ENCODE measurements at places on chromosomes 4 and X.

DNA sequence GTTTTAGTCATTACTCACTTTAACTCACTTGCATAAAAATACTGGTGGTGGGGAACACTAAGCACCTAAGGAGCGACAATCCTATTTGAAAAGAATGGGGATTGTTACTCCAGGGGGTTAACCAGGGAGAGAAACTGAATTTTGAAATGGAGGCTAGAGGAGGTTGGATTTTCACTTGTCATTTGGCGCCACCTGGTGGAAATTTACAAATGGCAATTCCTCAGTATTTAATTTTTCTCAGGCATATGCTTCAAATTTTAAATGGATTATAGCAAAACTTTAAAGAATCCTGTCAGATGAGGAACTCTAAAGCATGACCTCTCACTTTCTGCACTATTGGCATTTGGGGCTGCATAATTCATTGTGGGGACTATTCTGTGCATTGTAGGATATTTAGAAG, 2.7 kb upstream of the GEMIN8 start:
- peak; percentile 59 for DNase-seq

GRCh38 chr4:89152972-89153371, 41.6 kb downstream of the TIGD2 start:
- no peak for DNase-seq

DNA sequence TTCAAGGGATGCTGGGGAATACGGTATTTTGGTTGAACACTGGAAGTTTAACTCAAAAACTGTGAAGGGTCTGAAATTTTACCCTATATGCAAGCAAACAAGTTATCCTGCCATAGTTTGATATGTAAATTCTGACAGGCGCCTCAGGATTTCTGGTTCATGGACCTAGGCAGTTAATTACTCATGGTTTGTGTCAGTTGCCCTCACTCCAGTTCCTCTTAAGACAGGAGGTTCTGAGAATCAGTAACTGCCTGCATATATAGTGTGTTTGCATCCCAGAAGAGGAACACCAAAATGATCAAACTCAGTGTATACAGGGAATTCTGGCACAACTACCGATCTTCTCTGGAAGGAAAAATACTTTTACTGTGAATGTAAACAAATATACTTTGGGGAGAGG, 360.4 kb upstream of the NWD2 start:
- no peak for DNase-seq

GRCh38 chr4:188918787-188919186, 779.5 kb downstream of the TRIML1 start:
- no peak for DNase-seq

DNA sequence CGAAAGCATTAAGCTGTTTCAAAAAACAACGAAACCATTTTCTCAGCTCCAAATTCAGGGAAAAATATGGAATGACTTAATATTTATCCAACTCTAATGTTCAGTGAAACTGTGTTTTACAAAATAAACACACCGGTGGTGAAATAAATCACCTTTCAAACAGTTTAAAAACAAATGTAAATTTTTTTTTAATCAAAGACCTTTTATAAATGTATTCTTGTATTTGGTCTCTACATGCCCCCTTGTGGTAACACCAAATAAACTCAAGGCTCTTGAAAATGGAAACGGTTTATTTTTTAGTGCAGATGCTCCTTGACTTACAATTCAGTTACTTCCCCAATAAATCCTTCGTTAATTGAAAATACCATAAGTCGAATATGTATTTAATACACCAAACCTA, 45.8 kb upstream of the ITM2A start:
- DNase-seq = no peak

GRCh38 chr4:3680656-3681055, 85.5 kb upstream of the ADRA2C start:
- no peak for DNase-seq

GRCh38 chrX:75156531-75156945, 455 bp upstream of the ABCB7 start:
- no peak for DNase-seq

GRCh38 chr4:54940996-54941865, 184.2 kb downstream of the KDR start:
- peak; percentile 71 for DNase-seq

DNA sequence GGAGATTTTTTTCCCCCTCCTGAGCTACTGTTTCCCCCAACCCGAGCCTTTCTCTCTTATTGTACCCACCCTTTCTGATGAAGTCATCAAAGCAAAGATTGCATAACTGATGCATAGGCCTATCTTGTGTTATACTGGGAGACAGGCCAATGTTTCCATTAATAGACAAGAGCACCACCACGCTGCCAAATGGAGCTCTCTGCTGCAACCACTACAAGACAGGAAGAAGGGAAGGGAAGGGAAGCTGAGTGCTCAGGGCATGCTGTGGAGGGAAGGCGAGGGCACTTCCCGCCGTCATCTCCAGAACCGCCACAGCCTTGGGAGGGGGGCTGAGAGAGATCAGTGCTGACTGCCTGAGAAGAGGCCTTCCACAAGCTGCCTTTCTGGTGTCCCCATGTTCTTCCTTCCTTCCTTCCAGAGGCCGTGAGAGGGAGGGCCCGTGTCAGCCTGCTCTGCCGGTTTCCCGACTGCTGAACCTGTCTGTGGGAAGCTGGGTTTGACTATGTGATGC, 75.0 kb downstream of the MGST2 start:
- DNase-seq = no peak

DNA sequence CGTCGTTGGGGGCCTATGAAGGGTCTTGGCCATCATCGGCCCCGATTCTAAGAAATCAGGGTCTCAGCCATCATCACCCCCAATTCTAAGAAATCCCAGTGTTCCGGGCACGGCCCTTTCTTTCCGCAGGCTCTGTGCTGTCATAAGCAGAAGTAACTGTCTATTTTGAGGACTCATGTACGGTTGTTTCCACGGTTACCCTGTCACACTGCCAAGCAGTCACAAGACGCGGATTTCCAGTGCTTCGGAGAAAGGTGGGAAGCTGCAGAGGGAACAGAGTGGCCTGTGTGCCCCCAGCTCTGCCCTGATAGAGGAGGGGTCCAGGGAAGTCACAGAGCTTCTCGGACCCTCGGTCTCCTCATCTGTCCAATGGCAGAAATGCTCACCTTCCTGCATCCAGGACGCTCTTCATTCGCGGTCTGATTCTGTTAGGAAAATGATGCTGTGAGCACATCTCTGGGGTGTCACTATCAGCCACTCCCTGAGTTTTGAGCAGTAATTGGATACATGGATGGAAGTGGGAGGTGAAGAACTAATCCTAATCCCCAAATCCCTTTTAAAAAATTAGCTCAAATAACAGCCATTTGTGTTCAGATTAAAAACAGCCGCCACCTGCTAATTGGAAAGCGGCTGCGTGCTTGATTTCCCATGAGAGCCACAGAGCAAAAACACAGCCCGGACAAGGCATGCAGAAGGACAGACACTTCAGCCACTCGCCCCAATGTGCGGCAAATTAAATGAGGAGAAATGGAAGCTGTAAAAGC, 73.1 kb downstream of the WFS1 start:
- no peak for DNase-seq

DNA sequence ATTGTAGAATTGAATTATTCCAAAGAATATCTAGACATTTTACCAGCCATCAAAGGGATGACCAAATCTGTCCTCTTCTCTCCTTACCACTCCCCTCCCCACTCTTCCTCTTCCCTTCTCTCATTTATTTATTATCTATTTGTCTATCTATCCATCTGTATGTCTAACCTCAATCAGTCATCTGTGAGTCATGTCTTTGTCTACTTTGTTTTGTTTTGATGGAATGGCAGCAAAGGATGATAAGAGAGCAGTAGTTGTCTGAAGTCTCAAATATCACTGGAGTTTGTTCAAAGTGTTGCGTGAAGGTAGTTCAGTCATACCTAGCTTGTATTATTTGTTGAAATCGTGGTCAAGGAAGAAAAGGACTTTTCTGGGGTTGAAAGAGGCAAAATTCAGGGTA, 34.7 kb upstream of the PGRMC2 start:
- DNase-seq = no peak

DNA sequence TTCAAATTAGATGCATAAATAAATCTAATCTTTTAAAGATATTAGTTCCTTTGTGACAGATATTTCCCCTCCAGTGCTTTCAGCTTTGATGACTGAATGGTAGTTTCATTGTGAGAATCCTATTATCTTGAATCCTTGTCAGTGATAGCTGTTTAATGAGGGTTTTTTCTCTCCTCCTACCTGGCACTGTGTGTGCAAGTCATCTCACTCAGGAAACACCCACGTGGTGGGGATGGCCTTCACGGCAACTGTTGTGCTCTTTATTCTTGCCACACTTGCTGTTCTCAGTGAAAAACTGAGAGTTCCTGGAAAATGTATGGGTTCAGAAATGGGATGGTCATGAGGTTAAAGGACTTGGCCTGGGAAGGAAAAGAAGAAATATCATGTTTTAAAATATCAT, 129.9 kb downstream of the SPRY1 start:
- peak; percentile 27 for DNase-seq

GRCh38 chr4:168784786-168785461, 225.1 kb downstream of the CBR4 start:
- no peak for DNase-seq

GRCh38 chrX:119871245-119871598, 311 bp downstream of the RNF113A start:
- DNase-seq = no peak

DNA sequence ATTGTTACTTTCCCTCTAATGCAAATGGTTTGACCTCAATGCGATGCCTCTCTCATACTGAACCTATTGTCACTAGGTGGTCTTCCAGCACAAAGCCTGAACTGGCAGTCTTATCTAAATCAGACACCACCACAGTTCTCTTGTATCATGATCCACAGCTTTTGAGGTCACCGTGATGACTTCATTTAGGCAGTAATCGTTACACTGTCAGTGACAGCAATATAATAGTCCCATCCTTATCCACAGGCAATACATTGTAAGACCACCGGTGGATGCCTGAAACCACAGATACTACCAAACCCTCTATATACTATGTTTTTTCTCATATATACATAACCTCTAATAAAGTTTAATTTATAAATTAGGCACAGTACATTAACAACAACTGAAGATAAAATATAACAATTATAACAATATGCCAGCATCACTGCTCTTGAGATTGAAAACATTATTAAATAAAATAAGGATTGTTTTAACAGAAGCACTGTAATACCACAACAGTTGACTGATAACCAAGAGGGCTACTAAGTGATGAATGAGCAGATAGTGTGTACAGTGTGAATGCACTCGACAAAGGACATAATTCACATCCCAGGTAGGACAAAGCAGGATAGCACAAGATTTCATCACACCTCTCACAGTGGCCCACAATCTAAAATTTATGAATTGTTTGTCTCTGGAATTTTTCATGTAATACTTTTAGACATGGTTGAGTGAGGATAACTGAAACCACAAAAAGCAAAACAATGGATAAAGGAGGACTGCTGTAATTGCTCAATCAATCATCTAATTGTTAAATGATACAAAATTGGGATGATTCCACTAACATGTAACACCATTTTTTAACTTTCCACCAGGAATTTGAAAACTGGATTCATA, 419.4 kb downstream of the CENPC start:
- DNase-seq = no peak

DNA sequence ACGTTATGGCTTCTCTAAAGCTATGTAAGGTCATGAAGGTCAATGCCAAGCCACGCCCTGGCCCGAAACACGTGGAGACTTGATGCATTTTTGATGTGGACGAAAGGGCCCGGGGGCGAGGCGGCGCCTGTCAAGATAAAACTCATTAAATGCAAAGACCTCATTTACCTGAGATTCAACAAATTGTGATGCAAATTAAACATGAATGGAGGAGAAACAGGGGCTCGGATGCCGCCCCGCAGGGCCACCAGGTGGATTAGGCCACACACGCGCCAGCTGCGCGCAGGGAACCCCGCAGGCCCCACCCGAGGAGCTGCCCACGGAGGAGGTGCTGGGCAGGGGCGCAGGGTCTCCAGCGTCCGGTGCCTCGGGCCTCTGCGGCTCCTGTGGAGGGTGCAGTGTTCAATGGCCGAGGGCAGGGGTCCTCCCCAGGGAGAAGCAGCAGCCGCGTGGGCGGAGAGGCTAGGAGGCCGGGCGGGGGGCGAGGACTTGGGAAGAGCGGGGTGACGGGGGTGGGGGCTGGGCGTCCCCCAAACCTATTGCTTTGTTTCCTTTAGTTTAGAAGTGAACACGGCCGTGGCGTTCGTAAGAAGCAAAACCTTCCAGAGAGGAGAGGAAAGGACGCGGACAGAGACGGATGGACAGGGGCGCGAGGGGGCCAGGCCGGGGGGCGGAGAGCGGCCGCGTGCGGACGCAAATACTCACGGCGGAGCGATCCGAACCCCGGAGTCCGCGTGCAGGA, 40.4 kb downstream of the CPLX1 start:
- no peak for DNase-seq

DNA sequence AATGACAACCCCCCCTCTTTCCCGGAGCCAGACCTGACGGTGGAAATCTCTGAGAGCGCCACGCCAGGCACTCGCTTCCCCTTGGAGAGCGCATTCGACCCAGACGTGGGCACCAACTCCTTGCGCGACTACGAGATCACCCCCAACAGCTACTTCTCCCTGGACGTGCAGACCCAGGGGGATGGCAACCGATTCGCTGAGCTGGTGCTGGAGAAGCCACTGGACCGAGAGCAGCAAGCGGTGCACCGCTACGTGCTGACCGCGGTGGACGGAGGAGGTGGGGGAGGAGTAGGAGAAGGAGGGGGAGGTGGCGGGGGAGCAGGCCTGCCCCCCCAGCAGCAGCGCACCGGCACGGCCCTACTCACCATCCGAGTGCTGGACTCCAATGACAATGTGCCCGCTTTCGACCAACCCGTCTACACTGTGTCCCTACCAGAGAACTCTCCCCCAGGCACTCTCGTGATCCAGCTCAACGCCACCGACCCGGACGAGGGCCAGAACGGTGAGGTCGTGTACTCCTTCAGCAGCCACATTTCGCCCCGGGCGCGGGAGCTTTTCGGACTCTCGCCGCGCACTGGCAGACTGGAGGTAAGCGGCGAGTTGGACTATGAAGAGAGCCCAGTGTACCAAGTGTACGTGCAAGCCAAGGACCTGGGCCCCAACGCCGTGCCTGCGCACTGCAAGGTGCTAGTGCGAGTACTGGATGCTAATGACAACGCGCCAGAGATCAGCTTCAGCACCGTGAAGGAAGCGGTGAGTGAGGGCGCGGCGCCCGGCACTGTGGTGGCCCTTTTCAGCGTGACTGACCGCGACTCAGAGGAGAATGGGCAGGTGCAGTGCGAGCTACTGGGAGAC, 1.6 kb downstream of the PCDH10 start:
- no peak for DNase-seq

DNA sequence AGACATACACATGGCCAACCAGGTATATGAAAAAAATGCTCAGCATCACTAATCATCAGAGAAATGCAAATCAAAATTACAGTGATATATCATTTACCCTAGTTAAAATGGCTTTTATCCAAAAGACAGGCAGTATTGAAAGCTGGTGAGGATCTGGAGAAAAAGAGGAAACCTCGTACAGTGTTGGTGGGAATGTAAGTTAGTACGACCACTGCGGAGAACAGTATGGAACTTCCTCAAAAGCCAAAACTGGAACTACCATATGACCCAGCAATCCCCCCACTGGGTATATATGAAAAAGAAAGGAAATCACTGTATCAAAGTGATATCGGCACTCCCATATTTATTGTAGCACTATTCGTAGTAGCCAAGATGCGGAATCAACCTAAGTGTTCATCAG, 23.4 kb downstream of the ABHD18 start:
- no peak for DNase-seq

- DNase-seq = no peak
These were observed 325.2 kb downstream of the NR3C2 start for GRCh38 chr4:148116969-148117368.

GRCh38 chr4:129144755-129145206, 48.8 kb downstream of the C4orf33 start:
- DNase-seq = no peak

- DNase-seq = no peak
These were observed 109.3 kb upstream of the MSX1 start for GRCh38 chr4:4750187-4750586.

GRCh38 chr4:139861471-139861870, 195.9 kb downstream of the MGST2 start:
- DNase-seq = no peak
